ENCODE measurements at places on chromosomes 12 and 14. TPM values are rescaled to one million over a fixed set of nuclear protein-coding genes. Genes with fewer than 3 reads are reported as not detected.

Gene GPR162
- total RNA-seq: 0.93 TPM

Gene DDN
- total RNA-seq: 0.69 TPM

Gene FAM181A
- total RNA-seq: not detected

Gene CLEC4D
- not detected for total RNA-seq

Gene OR4K2
- not detected for total RNA-seq

Gene GPHB5
- not detected for total RNA-seq

Gene TMEM30B
- 0.21 TPM for total RNA-seq

Data from A549 treated with DMSO at 1 μM for 4 hours (cell line).